Cardiac septum (tissue), 1 donor: ENCODE measurements at places on chromosomes 5 and 9.

DNA sequence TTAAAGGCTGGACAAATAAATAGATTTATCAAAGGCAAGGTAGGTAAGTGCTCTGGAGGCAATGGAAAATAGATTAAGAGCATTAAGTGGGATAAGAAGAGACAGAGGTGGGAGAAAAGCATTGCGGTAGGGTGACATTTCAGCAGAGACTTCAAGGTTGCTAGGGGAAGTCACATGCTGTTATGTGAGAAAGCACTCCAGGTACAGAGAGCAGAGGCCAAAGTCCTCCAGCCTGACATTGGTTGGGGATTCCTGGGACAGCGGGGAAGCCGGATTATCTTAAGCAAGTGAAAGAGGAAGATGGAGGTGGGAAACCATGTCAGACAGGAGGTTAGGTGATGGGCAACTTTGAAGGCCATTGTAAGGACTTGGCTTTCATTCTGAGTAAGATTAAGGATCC is 1222.9 kb downstream of the PTPRD start:
- DNase-seq, result no peak

DNA sequence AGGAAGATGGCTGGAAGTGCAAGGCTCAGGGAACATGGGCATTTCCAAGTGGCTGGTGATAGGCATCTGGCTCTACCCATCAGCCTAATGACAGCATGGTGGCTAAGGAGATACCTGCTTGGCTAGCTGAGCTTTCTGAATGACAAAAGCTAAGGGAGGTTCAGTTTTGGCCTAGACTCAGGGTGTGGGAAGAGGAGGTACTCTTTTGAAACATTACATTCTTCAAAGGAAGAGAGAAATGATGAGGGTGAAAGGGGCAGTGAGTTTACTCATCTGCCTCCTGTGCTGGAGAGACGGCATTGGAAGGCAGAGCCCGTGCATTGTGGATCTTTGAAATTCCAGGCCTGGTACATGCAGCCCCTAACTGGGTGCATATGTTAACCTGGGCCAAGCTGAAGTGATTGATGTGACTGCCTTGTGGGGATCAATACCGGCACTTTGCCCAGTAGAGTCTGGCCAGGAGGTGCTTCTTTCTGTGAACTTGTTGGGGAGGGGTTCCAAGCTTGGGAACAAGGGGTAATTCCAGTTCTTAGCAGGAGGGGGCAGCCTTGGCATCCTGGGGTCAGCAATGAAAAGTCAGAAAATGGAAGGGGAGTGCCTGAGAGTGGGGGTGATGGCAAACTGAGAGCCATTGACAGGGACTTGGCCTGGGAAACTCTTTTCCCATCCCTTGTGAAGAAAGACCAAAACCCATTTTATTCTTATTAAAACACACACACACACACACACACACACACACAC is 108.6 kb downstream of the ACER2 start:
- DNase-seq, result no peak

DNA sequence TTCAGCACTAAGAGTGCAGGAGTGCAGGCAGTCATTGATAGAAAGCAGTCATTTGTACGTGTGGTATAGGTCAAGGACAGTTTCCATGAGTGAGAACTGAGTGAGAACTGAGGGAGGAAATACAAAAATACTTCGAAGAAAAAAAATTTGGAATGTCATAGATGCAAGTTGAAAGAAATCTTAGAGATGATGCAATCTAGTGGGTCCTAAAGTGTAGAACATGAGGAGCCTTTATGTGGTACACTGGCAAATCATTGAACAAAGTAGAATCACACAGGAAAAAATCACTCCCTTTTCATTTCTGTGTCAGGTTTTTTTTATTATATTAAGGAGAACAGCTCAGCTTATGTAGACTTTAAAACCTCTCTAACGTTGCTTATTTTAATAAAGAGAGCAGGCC is 26.4 kb upstream of the SLC1A1 start:
- DNase-seq, result no peak

DNA sequence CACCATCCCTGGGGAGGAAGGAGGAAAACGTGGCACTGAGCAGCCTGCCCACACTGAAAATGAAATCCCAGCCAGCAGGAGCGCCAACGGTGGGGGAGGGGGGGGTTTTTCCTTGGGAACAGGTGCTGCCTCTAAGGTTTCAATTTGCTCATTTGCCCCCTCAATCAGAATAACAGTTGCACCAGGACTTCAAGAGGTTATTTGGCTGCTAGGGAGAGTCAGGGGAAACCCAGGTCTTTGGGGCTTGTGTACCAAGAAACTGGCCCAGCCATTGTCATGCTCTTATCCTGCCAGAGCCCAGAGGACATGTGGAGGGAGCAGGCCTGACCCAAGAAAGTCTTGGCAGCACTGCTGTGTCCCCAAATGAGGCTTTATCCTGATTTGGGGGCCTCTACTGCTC is 66.5 kb downstream of the NDFIP1 start:
- DNase-seq, result no peak

DNA sequence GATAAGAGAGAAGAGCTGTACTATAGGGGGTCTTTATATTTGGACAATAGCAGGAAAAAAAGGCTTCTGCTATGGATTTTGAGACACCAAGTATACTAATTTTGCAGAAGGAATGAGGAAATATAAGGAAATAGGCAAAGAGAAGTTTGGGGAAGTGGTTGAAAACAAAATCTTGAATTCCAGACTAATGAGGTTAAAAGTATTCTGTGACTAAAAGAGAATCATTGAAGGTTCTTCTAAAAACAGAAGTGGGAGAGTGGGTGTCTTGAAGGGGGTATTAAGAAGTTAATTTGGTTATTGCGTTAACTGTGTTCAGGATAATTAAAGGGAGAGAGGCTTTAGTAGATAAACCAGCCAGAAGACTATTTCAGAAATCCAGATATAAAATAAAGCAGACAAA is 148.7 kb downstream of the RFK start:
- no peak for DNase-seq

- no peak for DNase-seq
Measured at GRCh38 chr5:103743421-103743820, 180.8 kb upstream of the NUDT12 start.

GRCh38 chr5:167652690-167653089 is 638.8 kb upstream of the WWC1 start:
- no peak for DNase-seq

DNA sequence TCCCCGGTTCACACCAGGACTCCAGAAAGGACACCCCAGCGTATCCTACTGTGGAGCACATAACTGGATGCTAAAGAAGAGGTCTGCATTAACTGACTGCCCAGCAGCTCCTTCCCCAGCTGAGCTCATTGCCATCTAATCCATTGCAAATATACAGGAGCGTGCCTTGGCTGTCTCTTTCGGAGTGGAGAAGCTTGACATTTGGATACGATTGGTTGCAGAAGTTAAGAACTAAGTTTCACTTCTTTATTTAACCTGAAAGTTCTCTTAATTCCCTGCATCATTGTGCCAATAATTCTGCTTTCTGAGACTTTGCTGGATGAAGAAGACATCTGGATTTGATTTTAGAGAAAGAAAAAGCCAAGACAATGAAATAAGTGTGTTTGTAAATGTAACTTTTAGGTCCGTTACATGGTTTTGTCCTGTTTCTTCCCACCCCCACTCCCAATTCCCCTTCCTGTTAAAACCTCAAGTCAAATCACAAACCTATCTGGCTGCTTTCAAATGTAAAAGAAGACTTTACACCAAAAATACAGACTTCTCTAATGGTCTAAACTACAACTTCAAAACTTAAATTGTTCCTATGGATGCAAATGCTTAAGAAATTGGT is 33.9 kb downstream of the TAS2R1 start:
- DNase-seq, result no peak

DNA sequence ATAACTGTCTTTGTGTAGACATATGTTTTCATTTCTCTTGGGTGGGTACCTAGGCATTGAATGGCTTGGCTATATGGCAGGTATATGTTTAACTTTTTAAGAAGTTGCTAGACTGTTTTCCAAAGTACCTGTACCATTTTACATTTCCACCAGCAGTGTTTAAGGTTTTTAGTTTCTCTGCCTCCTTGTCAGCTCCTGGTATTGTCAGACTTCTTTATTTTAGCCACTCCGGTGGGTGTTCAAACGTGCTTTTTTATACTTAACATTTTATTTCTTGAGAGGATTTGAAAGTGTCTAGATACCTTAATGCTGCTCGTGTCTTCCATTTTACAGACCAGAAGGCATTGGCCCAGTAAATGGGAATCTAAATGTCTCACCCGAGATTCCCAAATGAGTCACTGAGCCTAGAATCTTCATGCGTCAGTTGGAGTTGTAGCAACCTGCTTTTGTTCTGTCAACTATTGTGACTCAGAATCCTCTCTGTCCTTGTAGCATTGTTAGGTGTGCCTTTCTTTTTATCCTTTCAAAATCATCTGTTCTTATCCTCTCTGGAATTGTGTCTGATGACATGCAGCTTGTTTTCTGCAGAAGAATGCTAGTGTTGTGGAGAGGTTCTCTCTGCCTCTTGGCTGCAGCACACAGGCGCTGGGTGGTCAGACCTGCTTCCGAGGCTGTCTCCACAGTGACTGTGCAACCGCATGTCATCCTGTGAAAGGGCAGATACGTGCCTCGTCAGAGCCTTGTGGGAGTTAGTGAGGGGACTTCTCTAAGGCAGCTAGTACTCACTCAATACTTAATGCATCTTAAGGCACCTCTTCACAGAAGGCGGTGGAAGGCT is 291.8 kb downstream of the AOPEP start:
- no peak for DNase-seq

- DNase-seq, result no peak
Measured at GRCh38 chr9:113525831-113526230, 62.3 kb downstream of the RGS3 start.

GRCh38 chr9:128553728-128554127 is 1.3 kb downstream of the SPTAN1 start:
- DNase-seq, result no peak

- no peak for DNase-seq
Measured at GRCh38 chr9:76394960-76395252, 680 bp upstream of the RFK start.

- DNase-seq, result peak; percentile 85
Measured at GRCh38 chr5:36876965-36877666, 547 bp downstream of the NIPBL start.
